ENCODE measurements at places on chromosomes 3 and 15. TPM values are rescaled to one million over a fixed set of nuclear protein-coding genes. Genes with fewer than 3 reads are reported as not detected.

DNA sequence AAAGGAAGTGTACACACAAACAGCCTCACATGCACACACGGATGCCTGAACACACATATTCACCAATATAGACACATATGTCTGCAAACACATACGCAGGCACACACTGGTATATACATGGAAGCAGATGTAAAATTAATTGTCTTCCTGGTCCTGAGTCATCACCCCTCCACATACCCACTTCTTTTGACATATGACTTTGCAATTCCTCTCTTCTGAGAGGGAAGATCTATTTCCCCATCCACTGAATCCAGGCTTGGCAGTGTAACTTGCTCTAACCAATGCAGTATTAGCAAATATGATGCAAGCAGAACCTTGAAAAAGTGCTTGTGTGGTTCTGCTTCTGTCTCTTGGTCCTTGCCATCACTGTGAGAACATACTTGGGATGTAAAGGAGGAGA, 76.8 kb upstream of the HRH1 start:
- DNase-seq, result no peak

GRCh38 chr15:63156086-63156710, 1.1 kb downstream of the RPS27L start:
- no peak for DNase-seq

- DNase-seq, result peak; percentile 86
Measured at GRCh38 chr3:44624749-44625480, at the start of gene ZNF197. ZNF197 (plus strand) TSS chr3:44625036; CDS start chr3:44629155, 4,119 bp downstream.

The THRB gene
- total RNA-seq, result 7.1 TPM

The CFAP100 gene
- 0.40 TPM for total RNA-seq

The FAM3D gene
- total RNA-seq, result 98.6 TPM

GRCh38 chr3:195405651-195406050, 37.2 kb downstream of the ACAP2 start:
- no peak for DNase-seq

DNA sequence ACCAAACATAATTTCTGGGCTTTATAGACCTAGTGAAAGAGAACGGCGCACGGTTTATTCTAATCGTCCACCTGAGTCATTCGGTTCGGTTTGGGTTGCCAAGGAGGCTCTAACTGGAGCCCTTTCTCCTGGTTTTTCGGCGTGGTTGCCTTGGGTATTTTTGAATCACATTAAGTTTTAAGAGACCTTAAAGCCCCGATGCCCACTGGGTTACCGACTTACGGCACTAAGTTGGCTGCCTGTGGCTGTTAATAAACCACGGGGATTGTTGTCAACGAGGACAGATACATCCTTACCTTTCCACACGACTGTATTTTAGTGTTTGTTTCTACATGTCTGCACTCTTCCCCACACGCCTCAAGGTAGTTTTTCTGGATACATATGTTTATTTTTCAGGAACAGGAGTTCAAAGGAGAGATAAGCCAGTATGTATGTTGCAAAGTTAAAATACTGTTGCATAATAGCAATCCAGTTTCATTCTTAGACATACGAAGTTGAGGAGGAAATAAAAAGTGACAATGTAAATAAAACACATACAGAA, 1.2 kb upstream of the ANP32A start:
- no peak for DNase-seq

DNA sequence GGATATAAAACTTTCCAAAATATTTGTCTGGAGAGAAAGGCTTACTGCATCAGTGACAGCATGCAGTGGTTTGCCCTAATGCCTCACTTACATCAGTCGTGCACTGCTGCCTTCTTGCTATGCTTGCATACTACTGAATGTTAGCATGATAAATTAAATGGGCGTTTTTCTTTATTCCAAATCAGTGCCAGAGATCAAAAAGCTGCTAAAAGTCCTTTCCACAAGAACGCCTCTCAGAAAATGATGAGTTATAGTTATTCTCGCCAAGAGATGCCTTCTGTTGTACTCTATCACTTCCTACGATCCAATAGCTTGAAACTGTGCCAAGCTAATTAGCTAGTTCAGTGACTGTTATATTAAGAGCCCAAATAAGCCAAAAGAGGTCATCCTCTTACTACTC, 345.8 kb upstream of the ROBO2 start:
- no peak for DNase-seq

DNA sequence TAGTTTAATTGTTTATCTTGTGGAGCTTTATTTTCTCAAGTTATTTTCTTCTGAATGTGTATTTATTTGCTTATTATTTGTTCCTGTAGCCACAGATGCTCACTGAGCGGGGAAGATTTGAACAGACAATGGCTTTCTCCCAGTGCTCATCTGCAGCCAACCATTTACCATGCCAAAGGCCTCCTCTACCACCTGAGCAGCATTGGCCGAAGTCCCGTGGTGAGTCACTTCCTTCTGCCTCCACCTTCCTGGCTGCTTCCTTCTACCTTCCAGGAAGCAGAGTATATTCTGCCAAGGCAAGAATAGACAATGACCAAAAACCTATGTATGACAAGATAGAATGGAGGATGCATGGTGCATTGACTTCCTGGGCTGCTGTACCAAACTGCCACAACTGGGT, 443.1 kb downstream of the AGBL1 start:
- DNase-seq, result no peak
